Stimulated activated CD4-positive, alpha-beta T cell treated with anti-CD3 and anti-CD28 coated beads, Interleukin-12 subunit alpha, Interleukin-12 subunit beta, amount 100 ng/mL, for 4 hours (primary cell): ENCODE measurements at places on chromosomes 5 and 9.

- DNase-seq = no peak
Observed at GRCh38 chr5:1931604-1932231, 49.0 kb upstream of the IRX4 start.

DNA sequence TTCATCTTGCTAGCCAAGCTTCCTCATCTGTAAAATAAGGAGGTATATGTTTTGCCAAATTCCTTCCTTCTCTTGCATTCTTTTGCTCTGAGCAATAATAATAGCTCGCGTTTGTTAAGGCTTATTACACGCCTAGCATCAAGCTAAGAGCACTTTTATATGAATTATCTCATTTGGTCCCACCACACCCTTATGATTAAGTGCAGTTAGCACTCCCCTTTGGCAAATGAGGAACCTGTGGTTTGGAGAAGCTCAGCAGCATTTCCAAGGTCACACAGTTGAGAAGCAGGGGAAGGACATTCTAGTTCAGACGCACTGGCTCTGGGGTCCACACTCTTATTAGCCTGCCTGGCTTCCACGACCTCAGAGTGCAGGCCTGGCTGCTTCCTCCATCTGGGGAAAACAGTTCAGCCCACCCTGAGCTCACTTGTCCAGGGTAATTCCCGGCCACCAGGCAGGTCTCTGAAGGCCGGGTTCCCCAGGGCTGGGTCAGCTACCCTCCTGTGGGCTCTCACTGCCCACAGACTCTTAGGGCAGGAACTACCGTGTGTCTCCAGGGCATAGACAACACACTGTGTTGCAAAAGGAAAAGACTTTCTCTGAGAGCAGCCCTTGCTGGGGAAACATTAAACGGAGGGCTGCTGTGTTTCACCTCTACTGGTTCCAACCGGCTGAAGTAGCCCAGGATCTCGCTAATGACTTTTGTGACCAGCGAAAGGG lies 9.9 kb upstream of the FBP1 start:
- DNase-seq = no peak

- DNase-seq = no peak
Observed at GRCh38 chr9:123742009-123742767, 187.7 kb downstream of the DENND1A start.

GRCh38 chr9:12723409-12724028 lies 30.3 kb downstream of the TYRP1 start:
- no peak for DNase-seq

DNA sequence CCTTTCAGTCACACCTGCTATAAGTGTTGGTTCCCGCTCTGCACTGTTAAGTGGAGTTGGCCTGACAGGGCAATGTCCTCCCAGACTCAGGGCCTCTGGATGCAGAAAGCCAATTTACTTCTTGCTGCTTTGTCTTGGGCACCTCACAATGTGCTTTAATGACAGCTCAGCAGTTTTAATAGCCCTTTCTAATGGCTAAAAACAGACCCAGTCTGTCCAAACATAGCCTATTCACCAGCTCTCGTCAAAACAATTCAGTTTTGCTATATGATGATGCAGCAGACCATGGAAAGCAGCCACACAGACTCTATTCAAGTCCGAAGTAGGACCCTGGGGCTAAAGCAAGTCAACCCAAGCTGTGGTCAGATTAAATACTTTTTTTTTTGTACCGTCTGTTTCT lies 529.1 kb upstream of the SEMA6A start:
- no peak for DNase-seq

- no peak for DNase-seq
Observed at GRCh38 chr9:110939047-110939446, 99.2 kb downstream of the LPAR1 start.

- DNase-seq = no peak
Observed at GRCh38 chr9:14433351-14434157, 119.6 kb upstream of the NFIB start.

GRCh38 chr9:130230631-130231030 lies 34.9 kb upstream of the HMCN2 start:
- no peak for DNase-seq

DNA sequence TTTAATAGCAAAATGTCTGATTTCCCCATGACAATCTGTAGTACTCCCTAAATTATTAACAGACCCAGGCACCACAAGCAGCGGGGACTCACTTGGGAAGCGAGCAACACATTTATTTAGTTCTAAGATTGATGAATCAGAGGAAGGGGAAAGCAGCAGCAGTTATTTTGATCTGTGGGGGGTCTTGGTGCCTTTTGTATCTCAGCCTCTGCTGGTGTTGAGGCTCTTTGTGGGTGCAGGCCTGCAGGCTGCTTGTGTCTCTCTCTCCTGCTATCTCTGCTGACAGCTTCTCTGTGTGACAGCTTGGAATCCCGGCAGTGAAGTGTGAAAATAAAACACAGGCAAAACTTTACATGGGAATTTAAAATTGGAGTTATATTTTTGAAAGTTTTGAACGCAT lies 878.2 kb upstream of the DMAC1 start:
- DNase-seq = no peak

DNA sequence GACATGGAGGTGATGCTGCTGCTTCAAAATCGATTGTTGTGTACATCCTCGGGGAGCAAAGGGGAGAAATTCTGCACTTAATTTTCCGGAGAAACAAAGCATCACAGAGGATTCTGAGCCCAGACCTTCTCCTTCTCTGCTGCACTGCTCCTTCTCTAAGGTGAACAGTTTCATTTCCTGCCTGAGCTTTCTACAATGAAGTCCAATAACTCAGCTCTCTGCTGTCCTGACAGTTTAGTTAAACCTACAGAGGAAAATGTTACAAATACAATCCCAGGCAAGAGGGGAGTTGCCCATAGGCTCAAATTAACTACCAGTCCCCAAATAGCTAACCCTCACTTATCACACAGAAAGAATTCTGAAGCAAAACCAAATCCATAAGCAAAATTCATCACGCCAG lies 206.3 kb downstream of the EFNA5 start:
- no peak for DNase-seq

GRCh38 chr5:998246-999031 lies 10.2 kb upstream of the NKD2 start:
- no peak for DNase-seq

DNA sequence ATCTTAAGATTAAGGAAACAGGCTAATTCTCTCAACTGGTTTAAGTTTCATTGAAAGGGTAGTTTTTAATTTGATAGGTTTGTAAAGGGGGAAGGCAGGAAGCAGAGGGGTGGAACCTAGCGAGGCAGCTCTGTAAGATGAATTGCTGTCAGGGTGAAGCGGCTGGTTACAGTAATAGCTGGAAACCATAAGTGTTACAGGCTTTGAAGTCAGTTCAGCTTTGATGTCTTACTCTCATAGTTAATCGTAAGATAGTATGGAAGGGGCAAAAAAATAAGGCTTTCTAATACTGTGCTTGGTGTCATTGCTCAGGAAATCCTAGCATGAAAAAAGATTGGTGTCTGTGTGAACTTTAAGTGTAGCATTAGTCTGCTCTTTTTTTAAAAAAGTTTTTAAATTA lies 20.3 kb downstream of the POU5F2 start:
- DNase-seq = no peak

DNA sequence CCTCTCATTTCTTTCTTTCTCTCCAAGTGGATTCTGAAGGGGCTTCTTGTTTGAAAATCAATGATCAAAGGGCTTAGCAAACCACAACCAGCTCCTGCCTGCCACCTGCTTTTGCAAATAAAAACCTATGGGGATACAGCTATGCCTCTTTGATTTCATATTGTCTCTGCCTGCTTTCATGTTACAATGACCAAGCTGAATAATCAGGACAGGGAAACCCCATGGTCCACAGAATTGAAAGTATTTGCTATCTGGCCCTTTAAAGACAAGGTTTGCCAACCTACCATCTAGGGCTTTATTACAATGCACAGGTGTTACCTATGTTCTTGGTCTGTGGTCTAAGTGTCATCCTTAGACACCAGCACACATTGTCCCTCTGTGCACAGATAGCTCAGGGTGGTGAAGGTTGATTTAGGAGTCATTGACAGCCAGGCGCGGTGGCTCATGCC lies 28.8 kb upstream of the PLIN2 start:
- DNase-seq = no peak

GRCh38 chr9:127140842-127141675 lies 18.6 kb upstream of the ANGPTL2 start:
- DNase-seq = no peak

DNA sequence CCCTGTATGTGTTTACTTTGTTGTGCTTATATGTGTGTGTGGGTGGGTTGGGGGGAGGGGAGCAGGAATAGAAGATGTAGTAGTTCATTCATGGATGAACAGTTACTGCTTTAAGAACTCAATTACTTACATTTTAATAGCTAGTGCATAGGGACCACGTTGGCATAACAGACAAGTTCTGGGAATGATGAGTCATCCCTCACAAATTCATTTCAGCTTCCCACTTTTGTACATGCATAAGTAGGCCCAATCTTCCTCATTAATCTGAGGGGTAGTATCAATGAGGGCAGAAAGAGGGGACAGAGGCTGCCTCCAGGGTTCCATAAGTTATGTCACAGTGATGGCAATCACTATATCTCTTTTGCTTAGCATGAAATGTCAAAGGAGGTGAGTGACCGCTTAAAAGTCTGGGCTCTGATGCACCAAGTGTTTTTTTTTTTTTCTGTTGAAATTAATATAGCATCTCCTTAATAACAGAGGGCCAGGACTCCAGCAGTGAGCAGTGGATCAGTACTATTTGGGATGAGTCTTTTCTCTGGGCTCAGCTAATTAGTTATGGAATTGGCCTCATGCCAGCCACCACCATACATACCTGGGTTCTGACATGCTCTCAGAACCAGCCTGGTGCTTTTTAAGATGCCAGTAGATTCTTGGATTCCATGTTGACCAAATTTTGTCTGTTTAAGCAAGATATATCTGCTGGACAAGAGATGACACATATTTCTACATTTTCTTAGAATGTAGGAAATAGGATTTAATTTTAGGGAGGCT lies 37.1 kb downstream of the PRDM6 start:
- DNase-seq = no peak

DNA sequence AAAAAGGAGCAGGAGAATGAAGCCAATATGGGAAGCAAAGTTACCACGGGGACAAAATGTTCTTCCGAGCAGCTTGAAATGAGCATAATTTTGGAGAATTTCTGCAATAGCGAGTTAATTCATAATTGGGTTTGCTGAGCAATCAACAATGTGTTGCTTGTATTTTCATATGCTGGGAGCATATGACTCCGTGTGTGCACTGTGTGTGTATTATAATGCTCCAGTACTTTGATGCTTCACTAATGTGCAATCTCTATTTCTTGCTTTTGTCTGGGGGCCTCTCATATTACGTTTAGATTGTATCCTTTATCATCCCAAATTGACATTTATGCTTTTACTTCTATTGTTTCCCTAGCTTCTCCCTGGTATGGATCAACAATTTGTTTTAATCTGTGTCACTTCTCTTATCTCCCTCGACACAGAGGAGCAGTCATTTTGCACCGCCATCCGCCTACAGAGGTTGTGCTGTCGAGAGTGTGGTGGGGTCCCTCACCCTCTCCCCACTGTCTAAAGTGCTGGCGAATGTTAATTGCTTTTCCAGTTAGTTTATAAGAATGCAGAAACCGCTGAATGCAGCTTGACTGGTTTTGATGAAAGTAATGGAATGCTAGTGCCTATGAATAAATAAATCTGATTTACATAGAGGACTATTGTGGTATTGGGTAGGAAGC lies 372.5 kb upstream of the WWC1 start:
- no peak for DNase-seq

DNA sequence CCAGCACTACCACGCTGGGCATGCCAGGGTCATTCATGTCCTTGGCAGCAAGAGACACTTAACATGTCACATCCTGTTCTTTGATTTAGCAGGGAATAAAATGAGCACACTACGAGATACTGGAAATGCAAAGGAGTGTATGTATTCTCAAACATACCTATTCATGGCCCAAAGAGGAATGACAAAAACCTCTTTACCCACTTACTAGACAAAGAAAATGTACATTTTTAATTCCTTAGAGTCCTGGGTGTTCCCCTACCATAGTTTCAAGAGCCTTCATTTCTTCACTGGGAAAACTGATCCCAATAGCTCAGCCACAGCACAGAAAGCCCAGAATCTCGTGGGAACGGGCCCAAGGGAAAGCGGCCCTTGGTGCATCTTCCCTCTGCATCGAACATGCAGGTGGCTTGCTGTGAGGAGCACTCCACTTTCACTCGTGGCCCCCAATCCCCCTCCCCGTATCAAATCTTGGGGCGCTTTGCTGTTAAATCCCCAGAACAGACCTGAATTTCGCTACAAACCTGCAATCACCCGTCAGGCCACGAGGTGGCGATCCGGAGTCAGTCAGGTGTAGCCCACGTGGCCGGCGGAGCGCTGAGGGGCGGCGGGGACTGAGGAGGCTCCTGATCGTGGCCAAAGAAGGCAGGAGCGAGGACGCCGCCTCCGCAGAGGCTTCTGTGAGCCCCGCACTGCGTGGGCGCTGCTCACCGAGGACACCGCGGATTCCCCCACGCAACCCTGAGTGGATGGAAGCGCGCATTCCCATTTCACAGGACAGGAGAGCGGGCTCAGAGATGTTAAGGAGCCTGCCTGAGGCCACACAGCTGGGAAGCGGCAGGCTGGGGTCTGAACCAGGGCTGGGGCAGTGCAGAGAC lies 91.4 kb downstream of the LMX1B start:
- peak; percentile 83 for DNase-seq

- DNase-seq = no peak
Observed at GRCh38 chr5:72126796-72127195, 19.5 kb downstream of the MAP1B start.

GRCh38 chr9:20551236-20551635 lies 71.1 kb downstream of the MLLT3 start:
- DNase-seq = no peak

DNA sequence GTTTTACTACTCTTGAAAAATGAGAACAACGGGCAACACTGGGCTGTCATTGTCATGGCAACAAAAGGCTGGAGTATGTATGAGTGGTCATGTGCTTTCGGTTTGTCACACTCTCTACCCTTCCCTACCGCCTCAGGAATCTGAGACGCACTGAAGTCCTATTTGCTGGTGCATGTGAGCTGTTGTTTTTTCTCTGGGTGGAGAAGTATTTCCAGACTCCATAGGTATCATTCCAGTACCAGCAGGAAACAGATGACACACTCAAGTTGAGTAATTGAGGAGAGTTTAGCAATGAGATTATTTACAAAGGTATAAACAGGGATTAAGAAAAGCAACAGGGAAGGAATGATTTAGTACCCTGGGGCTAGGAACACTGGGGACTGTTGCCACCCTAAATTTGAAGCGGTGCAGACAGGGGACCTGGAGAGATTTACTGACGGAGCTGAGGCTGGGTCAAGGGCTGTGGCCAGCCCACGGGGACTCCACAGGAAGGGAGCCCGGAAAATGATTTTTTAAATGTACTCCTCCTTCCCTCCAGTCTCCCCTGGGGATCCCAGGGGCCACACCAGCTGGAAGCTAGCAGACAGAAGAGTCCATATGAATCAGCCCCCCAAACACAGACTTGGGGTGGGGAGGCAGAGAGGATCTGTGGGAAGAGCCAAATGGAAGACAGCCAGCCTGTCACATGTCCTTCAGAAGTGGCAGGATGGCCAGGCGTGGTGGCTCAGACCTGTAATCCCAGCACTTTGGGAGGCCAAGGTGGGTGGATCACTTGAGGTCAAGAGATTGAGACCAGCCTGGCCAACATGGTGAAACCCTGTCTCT lies 13.2 kb upstream of the ZBTB43 start:
- no peak for DNase-seq

GRCh38 chr9:101387871-101388506 lies 3.2 kb upstream of the BAAT start:
- DNase-seq = no peak

- DNase-seq = no peak
Observed at GRCh38 chr5:173826086-173826427, 62.1 kb upstream of the CPEB4 start.

- DNase-seq = no peak
Observed at GRCh38 chr5:96752341-96753016, 55.3 kb downstream of the ERAP1 start.

GRCh38 chr9:14399756-14400657 lies 86.1 kb upstream of the NFIB start:
- no peak for DNase-seq
